ENCODE measurements at places on chromosomes 12 and 14.

DNA sequence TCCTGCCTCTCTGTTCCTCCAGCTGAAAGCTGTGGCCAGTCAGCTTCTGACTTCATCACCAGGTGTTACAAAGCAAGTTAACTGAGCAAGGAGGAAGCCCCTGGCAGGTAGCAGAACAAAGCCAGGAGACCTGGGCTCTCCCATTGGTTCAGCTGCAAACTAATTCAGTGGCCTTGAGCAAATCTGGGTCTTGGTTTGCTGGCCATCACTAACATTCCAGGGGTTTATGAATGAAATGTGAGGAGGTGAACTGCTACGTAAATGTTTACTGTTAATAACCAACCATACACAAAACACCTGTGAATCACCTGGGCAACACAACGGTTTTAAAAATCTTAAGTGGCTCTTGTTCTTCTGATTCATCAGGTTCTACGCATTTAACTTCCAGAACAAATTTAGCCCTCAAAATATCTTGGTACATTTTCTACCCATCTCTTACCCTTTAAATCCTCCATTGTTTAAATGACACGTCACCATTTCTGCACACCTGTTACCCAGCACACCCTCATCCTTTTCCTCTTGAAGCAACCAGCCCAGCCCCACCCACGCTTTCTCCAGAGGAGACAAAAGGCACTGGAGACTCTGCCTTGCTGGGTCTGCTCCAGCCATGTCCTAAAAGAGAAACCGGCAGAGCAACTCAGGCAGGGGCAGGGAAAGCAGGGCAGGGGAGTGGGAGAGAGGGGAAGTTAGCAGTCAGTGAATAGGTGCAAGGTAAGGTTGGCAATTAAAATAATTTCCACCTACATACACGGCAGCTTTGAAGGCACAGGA, 49.3 kb upstream of the TSPAN11 start:
- no peak for DNase-seq

GRCh38 chr12:79373896-79374499, 316.8 kb downstream of the PAWR start:
- no peak for DNase-seq

- DNase-seq: no peak
Observed at GRCh38 chr14:30291216-30291615, 267.7 kb upstream of the G2E3 start.

DNA sequence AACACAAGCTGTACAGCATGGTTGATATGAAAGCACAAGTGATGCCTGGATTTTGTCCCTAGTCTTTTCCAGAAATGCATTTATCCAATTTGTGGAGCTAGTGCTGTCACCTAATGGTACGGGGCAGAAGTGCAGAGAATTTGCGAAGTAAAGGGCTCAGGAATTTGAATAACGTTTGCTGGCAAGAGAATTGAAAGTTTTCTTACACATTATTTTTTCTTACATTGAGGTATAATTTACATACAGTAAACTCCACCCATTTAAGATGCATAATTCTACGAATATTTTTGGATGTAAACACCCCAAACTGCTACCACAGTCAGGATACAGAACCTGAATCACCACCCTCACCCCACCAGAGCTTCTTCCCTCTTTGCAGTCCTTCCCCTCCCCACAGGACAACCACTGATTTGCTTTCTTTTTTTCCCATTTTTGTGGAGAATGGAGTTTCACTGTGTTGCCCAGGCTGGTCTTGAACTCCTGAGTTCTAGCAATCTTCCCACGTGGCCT, 3.5 kb downstream of the AICDA start:
- DNase-seq: no peak

GRCh38 chr14:58299401-58300330, 1.3 kb downstream of the ARID4A start:
- no peak for DNase-seq

DNA sequence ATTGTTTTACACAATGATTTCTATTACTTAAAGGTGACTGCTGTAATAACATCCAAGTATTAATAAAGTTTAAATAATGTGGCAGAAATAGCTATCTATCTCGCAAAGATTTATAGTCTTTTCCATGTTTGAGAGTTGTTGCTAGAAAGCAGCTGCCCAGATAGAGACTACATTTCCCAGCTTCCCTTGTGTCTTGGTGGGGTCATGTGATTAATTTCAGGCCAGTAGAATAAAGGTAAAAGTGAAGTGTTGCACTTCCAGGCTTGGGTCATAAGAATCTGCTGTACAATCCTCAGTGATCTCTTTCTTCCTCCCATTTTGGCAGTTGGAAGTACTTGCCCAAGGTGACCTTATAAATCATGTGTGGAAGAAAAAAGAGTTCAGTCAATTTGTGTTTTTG, 449.7 kb upstream of the USP15 start:
- DNase-seq: no peak

DNA sequence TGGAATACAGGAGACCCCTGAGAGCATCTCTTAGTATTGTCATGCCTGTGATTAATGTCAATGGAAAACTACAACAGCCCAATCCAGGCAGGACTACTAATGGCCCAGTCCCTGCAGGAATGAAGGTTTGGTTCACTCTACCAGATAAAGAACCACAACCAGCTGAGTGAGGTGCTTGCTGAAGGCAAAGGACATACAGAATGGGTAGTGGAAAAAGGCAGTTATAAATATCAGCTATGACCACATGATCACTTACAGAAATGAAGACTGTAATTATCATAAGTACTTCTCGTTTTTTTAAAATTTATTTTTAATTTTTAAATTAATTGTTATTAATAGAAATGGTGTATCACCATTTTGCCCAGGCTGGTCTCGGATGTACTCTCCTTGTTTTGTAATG, 17.2 kb upstream of the LPCAT3 start:
- DNase-seq: no peak

- DNase-seq: no peak
Observed at GRCh38 chr12:52519387-52519703, 849 bp downstream of the KRT5 start.

DNA sequence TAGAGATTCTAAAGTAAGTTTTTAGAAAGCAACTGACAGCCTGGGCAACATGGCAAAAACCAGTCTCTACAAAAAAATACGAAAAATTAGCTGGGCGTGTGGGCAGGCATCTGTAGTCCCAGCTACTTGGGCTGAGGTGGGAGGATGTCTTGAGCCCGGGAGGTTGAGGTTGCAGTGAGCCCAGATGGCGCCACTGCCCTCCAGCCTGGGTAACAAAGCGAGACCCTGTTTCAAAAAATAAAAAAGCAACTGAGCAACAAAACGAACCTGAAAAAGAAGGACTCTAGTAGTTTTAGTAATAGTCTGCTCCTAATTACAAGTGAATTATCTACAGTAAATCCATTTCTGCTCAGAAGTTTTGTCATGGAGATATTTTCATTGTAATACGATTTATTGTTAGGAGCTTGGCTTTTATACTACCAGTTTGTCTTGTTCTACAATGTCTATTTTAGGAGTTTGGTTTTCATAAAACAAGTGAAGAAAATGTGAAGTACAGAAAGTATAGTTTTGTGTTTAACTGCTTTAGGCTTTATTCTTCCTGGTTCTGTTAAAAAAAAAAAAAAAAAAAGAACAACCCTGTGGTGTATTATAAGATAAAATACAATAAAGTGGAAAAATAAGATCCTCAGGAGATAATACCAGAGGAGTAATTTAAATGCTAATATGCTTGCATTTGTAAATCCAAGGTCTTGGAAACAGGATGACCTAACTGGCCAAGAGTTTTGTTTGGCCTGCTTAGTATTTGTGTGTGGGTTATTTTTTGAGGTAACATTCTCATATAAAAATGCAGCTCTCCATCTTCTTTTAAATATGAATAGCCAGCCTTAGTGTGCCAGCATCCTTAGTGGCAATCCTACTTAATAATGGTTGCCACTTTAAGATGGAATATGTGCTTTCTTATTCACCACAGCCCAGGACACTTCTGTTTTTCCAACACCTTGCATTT, 2.8 kb downstream of the TMX1 start:
- DNase-seq: no peak

- DNase-seq: no peak
Observed at GRCh38 chr14:93056840-93057585, 58.7 kb downstream of the ITPK1 start.

- no peak for DNase-seq
Observed at GRCh38 chr14:104573930-104574329, 5.6 kb upstream of the C14orf180 start.

- DNase-seq: no peak
Observed at GRCh38 chr14:101743701-101744100, 17.8 kb upstream of the PPP2R5C start.

DNA sequence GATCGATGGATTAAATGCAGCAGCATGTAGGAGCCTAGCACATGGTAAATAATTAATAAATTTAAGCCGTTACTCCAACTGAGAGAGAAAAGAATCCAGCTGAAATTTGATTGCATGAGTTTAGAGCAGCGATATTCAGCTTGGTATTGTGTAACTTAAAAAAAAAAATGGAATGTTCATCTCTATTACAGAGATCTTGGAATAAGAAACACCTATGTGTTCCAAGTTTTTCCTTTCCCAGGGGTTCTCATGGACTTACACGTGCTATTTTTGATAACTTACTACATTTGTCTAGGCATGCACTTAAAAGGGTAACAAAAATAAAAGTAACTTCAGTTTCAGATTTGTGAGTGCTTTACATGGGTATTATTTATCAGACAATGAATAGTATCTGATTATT, 122.8 kb downstream of the RASSF9 start:
- no peak for DNase-seq

DNA sequence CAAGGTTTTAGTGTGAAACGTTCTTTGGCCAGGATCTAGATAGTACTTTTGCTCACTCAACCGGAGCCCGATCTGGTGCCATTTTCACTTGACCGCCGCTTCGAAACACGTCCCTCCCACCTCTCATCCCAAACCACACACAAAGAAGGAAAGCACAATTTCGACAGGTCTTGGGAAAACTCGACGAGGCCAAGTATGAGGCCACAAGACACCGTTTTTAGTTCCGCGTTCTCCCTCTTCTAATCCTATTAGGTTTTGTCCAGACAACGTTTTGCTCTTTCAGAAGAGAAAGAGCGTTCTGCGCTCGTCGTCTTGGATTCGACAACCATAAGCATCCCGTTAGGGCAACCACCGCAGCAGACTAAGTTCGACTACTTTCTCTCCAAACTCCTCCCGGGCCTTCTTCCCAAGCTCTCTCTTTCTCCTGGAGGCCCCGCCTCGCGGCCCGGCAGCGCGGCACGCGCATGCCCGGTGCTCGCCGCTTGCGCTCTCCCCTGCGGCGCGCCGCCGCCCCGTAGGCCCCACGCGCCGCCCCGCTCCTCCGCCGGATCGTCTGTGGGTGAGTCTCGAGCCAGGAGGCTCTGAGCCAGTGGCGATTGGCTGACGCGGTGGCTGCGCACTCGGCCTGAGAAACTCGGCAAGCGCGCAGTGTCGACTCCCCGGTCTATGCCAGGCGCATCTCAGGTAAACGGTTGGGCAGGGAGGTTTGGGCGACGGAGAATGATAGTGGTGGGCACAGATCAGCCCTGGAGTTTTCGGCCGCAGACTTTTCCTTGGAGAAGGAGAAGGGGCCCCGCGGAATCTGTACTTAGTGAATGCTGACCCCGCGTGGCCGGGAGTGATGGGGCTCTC, at the start of gene MIPOL1:
MIPOL1 (plus strand) TSS at position 517 of the 852 bp plus-strand sequence. CDS start 49,952 bp downstream, outside the sequence.
- no peak for DNase-seq

DNA sequence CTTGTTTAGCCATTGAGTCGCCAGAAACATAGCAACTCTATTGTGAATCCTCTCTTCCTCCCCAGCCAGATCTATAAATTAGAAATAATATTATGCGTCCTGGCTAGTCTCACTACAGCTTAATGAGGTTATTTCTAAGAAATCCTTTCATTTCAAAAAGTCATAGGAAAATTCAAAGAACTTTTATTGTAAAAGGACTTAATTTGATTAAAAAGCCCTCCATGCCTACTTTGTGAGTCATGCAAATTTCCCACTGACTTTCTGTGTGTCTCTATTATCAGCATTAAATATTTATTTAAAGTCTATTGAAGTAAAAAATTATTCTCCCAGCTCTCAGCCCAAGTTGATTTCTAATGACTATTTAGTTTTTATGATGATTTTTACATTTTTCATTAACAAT, 160.7 kb downstream of the PHLDA1 start:
- no peak for DNase-seq

DNA sequence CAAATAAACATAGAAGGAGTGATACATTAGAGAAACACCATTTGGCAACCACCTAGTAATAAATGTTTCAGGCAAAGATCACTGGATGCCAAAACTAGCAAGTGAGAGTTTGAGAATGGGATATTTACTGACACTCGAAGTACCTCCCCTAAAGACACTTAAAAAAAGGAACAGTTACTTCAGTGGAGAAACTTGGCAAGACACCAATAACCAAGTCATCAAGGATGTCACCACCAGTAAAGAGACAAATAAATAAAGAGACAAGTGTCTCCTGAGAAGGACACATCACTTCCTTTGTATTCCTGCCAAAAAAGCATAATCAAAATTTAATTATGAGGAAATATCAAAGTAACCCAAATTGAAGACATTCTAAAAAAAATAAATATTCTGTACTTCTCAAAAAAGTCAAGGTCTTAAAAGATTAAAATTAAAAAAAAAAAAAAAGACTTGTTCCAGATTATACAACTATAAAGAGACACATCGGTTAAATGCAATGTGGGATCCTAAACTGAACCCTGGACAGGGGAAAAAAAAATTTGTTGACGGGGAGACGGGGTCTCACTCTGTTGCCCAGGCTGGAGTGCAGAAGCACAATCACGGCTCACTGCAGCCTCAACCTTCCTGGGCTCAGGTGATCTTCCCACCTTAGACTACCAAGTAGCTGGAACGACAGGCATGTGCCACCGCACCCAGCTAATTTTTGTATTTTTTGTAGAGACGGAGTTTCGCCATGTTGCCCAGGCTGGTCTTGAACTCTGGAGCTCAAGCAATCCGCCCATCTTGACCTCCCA, 26.4 kb downstream of the TM7SF3 start:
- DNase-seq: no peak

DNA sequence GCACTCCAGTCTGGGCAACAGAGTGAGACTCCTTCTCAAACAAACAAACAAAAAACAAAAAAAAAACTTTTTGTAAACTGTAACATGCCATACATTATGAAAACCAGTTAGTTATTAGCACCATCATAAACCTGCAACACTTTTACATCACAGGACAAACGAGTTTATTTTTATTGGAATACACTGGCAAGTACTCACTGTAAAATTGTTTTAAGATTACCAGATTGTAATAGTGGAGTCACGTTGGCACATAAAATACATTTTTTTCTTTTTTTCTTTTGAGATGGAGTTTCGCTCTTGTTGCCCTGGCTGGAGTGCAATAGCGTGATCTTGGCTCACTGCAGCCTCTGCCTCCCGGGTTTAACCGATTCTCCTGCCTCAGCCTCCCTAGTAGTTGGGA, 15.7 kb downstream of the FKBP3 start:
- DNase-seq: no peak
